Stimulated activated CD4-positive, alpha-beta T cell treated with anti-CD3 and anti-CD28 coated beads, Interleukin-12 subunit alpha, Interleukin-12 subunit beta, amount 100 ng/mL, for 24 hours (primary cell): ENCODE measurements at places on chromosomes 4 and X.

DNA sequence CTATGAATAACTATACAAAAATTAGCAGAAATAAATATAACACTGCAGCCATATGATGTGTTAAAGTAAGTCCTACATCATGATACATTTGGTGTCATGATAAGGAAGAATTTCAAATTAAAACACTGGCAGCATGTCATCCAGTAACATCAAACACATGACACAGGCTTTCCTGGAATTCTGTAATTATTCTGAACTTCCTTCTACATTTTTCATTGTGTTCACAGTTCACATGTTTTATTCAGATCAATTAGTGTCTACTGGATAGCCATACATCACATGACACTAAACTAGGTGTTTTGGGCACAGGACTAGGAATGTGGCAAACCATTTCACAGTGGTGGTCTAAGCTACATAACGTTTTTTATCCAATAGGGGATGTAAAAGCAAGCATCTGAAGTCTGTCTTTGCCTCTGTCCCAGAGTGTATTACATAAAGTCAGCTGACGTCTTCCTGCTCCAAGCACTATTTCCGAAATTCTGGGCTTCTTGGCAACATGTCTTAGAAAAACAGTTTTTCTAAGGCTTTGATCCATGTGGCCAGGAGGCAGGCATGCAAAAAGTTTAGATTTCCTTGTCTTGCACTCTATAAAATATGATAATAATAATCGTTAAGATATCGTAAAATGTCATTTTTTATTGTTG lies 707.9 kb downstream of the CENPC start:
- DNase-seq, result no peak

GRCh38 chr4:16916719-16917337 lies 18.4 kb upstream of the LDB2 start:
- DNase-seq, result peak; percentile 72

DNA sequence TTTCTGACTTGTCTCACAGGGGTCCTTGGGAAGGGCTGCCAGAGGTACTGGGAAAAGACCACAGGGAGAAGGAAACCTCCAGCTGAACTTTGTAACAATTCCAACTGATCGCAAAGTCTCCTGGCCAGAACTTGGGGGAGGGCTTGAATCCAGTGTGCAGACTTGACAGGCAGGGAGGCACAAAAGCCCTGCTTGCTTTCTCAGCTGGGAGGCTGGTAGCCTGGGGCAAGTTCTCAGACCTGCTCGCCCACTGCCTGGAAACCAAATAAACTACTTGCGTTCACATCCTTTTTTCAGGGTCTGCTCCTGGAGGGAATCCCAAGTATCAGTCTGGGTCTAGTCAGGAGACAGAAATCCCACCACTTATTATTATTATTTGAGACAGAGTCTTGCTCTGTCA lies 48.0 kb upstream of the CASK start:
- DNase-seq, result no peak

DNA sequence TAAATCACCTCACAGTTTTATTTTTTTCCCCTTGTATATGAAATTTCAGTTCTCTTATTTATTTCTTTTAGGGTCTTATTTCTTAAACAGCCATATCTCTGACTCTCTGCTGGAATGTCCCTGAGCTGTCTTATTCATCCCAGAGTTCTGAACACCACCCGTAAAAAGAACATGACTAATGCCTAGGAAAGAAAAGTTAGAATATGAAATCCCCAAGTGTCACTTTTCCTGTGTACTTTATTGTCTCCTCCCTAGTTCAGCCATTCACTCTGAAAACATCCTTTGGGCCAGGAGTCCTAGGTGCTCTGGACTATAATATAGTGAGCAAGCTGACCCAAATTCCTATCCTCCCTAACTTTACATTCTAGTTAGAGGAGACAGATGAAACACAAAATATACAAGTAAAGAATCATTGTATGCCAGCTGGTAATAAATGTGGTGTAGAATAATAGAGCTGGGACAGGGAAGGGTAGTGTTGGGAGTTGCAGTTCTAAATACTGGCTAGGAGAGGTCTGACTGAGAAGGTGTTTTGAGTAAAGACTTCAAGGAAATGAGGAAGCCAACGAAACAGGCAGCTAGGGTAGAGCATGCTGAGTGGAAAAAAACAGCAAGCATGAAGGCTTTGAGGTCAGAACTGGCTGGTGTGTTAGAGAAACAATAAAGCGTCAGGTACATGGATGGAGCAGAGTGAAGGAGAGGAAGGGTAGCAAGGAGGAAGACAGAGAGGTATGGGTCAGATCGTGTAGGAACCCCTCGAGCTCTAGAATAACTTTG lies 40.6 kb upstream of the FTHL17 start:
- no peak for DNase-seq

DNA sequence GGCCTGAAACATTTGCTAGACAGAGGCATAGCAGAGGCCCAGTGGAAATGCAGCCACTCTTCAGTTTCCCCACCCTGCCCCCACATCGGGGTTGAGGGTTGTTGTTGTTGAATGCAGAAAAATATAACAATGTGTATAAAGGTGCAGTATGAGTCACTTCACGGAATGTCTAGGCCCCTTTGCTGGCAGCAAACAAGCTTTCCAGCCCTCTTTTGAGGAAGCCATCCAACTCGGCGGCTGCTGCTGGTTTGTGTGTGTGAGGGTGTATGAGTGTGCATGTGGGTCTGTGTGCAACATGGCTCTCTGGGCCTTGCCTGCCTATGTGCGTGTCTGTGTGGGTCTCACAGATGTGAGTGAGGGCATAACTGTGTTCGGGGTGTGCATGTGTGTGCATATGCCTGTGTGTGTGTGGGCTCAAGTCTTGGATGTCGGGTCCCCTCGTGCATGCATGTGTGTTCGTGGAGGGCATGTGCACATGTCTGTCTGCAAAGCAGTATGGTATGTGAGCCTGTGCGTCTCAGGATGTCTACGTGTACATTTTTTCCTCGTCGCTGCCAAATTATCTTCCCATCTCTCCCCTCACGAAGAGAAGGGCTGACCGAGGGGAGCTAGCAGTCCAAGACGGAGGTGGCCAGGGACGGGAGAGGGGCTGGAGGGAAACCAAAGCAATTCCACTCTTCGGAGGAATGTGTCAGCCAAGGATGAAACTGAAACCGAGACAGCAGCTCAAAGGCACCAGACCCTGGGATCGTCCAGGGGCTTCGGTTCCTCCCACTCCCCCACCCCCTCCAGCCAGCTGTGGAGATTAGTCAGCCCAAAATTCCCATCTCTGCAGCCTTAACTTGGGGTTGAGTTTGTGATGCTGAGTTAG lies 8.4 kb upstream of the ELF4 start:
- DNase-seq, result no peak

- DNase-seq, result no peak
Measured at GRCh38 chrX:13898603-13899002, 81.7 kb upstream of the GPM6B start.

GRCh38 chr4:120198411-120198810 lies 131.8 kb upstream of the MAD2L1 start:
- DNase-seq, result no peak

DNA sequence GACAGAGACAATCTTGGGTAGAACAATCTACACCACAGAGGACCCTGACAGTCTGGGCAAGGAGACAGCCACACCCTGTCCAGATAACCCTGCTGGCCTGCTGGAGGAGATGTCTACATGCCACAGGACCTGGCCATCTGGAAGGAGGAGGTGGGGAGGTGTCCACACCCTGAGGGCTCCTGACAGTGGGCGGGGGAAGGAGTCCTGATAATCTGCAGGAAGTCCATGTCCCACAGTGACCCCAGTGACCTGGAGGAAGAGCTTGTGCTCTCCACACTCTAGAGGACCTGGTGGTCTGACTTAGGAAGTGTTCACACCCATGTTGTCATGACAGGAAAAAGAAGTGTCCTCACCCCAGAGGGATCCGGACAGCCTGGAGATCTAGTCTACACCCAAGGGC lies 5.5 kb downstream of the SUV39H1 start:
- no peak for DNase-seq

DNA sequence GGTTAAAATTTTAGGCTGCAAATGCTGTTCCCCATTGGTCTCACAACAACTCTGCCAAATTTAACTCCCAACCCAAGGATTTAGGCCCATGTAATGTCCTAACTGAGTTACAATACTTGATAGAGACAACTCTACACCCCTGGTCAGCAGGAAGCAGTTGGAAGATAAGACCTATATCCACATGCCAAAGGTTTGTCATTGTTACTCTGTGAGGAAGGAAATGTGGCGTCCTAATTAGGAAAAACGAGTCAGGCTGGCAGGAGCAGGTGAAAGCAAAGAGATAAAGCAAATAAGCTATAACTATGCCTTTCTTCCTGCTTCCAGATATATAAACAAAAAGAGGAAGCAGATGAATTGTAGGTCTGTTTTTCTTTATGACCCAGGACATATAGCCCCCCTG lies 69.1 kb downstream of the SPIN4 start:
- DNase-seq, result no peak

DNA sequence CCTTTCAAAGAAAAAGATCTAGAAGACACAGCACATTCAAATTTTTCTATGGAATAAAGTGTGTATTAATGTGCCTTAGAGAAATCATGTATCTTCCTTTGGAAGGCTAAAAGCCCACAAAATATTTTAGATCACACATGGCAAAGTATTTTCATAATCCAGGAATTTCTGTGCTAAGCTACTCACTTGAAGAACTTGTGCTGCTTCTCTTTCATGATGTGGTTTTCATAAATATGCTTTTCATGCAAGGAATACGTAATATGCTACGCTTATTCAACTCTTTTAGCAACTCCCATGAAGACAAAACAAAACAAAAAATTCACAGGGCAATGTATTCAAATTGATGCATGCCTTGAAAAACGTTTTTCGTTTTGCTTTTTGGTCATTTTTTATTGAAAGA lies 125.6 kb downstream of the ARHGAP24 start:
- DNase-seq, result no peak

DNA sequence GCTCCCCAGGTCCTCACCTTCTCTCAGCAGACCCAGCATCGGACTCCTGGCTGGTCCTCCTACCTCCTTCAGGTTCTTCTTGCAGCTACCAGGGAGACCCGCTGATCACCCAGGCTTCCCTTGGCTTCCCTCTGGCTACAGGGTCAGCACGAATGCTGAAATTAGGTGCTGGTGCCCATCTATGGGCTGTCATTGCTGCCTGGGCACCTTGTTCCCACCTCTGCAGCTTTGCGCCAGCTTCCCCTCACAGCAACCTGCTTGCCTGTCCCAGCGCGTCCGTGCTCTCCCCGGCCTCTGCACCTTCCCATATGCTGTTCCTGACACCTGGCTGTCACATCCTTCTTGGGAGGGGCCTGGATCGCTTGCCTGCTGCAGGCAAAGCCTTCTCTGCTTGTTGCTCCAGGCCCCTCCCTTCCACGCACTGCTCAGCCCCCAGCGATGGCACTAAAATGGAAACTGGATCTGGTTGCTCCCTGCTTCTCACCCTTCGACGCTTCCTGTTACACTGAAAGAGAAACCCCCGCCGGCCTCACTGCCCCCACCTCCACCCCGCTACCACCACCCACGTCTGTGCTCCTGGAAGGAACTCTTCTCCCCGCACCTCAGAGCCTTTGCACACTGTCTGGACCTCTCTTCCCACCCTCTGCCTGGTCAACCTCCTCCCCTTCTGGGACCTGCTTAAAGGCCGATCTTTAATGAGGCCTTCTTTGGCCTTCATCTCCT lies 22.2 kb downstream of the C4orf50 start:
- no peak for DNase-seq

- no peak for DNase-seq
Measured at GRCh38 chrX:32530802-32531403, 680.4 kb downstream of the DMD start.

DNA sequence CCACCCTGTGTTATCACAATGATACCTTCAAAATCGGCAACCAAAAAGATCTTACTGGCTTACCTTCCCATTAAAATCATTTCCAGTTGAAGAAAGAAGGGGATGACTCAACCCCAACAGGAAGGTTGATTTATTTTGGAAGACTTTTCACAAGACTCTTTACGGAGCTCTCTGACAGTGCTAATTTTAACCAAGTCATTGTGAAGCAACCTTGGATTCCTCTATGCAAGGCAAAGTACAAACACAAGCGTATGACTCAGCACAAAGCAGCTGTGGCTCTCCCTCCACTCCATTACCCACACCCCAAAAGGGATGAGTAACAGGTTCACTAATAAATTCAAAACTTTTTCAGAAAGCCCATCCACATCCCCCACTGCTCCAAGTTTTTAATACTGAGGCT lies 213.8 kb upstream of the FGF13 start:
- DNase-seq, result no peak

DNA sequence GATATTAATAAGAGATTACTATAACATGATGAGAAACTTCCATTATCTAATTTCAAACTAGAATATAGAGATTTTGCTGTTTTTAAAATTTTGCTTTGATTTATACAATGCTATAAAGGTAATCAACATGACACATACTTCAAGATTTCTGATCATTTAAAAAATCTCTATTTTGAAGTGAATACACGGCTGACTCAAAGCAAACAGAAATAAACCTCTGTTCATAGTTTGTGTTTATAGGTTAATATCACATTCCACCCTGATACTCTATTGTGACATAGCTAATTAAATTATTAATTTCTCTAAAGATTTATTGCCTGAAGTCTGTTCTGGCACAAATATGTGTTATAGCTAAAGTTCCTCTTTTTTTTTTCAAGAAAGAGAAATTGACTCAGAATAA lies 349.2 kb downstream of the TLL1 start:
- no peak for DNase-seq

- no peak for DNase-seq
Measured at GRCh38 chrX:40157228-40158035, 59.7 kb upstream of the BCOR start.

DNA sequence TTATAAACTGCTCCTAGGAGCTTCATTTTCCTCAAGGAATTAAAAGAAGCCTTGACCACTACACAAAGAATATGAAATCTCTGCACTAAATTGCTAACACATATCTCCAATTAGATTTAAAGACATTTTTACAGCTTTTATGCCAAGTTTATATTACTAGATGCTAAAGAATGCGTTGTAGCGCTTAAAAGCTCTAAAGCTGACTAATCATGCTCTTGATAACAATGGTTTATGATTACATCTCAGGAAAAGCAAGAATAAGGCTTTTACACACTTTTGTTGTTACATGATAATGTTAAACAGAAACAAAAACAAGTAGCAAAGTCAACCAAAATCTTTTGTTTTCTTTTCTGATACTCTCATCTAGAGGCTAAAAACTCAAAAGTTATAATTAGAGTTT lies 44.7 kb downstream of the SLC10A7 start:
- DNase-seq, result no peak

GRCh38 chrX:144295921-144296320 lies 412.1 kb downstream of the UBE2NL start:
- DNase-seq, result no peak

DNA sequence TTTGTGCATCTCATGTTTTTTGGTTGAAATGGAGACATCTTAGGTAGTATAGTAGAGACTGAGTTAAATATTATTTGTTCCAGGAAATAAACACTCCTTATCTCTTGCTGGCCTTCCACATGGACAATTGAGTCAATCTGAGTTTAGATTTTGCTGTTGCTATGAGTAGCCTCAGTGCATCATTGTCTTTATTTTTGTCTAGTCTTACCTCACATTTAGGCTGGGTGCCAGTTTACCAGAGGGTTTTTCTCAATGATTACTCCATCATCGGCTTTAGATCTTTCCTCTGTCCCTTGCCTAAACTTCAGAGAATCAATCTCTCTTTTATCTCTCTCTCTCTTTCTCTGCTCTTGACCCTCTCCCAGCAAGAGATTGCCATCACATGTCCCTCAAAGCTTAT lies 73.6 kb downstream of the GABRB1 start:
- no peak for DNase-seq
